ENCODE measurements at places on chromosomes 7 and 10.

DNA sequence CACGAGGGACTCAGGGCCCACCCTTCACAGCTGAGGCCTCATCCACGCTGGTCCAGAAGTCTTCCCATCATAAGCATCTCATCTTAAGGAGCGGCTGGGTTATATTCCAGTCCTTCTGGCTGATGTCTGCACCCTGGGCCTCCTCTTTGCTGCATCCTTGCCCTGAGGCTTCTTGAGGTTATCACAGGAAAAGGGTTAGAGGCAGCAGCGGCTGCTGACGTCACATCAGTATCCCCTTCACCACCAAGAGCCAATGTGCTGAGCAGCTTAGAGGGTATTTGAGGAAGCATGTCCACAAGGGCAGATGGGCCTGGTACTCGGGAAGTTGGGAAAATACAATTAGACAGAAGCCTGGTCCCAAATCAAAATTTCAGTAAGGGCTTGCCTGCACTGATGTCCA, 125.1 kb downstream of the PLXNA4 start:
- DNase-seq = no peak

GRCh38 chr7:103065667-103066066, 8.9 kb downstream of the FBXL13 start:
- DNase-seq = no peak

DNA sequence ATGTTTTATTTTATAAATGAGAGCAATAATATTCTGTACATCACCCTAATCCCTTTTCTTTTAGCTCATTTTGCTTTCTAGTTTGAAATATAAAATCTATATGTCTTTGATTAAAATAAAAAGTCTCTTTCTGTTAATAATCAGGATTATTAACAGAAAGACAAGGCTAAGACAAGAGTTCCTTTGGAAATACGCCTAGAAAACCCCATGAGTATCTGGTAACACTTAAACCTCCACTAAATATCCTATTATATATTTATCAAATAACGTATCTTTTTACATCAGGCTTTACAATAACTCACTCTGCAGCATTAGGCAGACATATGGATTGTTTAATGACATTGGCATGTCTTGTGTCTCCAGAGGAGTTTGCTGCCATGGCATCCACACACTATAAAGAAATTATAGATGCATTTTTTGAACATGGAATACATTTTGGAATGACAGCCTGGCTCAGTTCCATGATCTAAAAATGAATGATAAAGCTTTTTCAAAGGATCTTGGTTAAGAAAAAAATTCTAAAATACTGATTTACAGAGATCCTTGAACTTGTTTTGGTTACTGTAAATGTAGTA, 98.7 kb downstream of the TMEM26 start:
- no peak for DNase-seq

DNA sequence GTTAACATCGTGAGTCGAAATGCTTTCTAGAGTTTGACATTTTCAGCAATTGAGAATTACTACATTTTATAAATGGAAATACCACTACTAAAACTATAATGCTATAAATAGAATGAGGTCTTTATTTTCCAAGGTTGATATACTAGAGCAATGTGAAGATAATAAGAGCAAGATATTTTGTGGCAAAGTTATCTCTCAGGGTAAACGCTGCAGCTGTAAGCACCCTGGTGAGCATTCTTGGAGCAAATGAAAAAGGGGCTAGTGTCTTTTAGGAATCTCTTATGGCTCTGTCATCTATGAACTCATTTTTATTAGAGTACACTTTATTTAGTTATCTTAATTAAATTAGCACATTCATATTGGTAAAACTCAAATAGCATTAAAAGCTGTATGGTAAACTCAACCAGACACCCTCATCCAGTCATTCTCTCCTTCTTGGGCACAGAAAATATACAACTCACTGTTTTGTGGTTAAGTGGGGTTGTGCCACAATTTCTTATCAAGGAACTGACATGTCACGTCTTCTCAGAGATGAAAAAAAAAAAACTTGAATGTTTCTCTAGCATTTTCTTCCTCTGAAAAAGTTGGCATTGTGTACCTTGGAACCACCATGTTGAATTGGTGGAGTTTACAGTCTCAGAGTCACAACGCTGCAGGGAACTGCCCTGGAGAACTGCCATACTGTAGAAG, 289.5 kb upstream of the PFKP start:
- no peak for DNase-seq

DNA sequence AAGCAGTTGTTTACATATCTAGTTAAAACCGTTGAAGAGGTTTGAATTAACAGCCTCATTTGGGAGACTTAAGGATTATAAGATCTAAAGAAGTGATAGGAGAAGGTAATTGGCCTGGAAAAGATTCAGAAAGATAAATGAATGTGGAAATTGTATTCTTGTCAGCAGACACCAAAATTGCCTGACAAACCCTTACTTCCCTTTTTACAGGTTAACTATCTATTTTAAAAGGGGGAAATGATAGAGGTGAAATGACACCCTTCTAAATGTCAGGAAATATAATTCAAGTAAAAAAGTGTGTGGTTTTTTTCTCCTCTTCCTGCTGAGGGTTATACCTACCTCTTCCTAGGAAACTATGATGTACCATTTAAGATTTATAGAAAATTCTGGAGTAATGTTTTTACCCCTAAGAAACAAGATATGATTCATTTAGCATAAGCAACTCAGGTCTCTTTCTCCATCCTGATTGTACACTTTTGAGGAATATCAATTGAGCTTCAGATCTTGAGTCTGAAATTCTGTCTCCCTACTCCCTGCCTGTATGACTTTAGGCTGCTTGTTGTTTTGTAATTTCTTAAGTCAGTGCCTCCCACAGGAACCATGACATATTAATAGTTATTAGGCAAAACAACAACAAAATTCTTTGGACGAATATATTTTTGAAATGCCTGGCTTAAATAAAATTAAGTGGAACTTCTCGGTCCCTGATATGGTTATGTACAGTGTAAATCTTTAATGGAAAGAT, 250.4 kb downstream of the RNLS start:
- DNase-seq = no peak

DNA sequence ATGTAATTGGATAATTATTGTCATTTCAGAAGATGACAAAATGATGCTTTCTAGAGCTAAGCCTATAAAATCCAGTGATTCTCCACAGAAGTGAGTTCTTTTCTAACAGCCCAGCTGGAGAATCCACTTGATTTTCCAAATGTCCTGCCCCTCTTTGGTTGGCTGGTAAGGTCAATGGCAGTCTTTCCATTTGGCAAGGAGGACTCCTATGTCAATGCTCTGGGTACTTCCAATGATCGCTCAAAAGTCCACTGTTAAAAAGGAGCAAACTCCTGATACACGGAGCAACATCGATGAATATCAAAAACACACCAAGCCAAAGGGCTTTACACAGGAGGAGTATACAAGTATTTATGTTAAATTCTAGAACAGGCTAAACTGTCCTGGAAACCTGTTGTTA, 57.8 kb downstream of the STK17A start:
- DNase-seq = no peak

DNA sequence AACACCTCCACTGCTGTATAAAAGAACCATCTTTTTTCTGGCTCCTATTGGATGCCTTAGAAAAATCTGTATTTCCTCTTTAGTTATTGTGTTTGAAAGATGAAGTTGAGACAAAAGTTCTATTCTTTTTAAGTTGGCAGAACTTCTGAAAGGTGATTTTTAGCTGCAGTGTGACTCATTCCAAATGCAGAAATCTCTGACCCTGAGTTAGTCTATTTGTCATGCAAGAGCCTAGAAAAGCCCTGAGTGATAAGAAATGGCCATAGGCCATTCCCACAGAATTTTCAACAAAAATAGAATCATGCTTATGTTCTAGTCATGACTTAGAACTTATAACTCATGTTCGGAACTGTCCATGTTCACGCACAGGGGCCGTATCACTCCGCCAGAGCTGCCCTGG, 89.1 kb downstream of the EGFR start:
- DNase-seq = no peak

DNA sequence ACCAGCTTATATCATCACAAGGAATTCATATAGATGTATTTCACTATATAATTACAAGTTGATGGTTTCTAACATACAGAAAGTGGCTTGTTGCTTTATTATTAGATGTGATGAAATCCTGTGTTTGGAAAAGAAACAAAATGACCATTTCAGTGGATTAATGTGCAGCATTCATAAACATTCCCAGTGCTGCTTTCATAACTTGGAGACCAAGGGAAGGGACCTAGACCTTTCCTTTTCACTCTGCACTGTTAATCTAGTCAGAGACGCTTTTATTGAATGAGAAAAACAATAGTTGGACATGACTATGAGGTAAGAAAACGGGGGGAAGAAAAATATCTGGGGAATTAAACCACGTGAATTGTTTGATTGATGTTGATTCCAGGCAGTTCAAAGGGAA, 160.0 kb downstream of the HDAC9 start:
- no peak for DNase-seq

- no peak for DNase-seq
Measured at GRCh38 chr10:119331061-119331460, 123.7 kb downstream of the GRK5 start.

DNA sequence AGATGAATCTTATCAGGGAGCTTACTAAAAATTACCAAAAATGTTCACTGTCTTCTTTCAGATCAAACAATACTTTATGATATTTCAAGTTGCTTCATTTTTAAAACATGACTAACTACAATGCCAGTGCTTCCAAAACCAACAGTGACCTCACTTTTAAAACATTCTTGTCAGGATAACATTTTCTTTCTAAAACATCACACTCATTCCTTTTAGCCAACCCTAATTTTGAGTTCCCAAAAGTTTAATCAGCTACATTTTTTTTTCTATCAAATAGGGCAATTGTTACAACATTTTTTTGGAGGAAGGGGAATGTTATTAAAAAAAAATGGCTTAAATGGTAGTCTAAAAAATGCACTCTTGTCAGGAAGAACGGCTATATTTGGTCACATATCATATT, 37.3 kb downstream of the RTKN2 start:
- no peak for DNase-seq

Measured in glomerular endothelial cell (primary cell).